ENCODE measurements at places on chromosomes 2 and 18. TPM values are rescaled to one million over a fixed set of nuclear protein-coding genes. Genes with fewer than 3 reads are reported as not detected.

DNA sequence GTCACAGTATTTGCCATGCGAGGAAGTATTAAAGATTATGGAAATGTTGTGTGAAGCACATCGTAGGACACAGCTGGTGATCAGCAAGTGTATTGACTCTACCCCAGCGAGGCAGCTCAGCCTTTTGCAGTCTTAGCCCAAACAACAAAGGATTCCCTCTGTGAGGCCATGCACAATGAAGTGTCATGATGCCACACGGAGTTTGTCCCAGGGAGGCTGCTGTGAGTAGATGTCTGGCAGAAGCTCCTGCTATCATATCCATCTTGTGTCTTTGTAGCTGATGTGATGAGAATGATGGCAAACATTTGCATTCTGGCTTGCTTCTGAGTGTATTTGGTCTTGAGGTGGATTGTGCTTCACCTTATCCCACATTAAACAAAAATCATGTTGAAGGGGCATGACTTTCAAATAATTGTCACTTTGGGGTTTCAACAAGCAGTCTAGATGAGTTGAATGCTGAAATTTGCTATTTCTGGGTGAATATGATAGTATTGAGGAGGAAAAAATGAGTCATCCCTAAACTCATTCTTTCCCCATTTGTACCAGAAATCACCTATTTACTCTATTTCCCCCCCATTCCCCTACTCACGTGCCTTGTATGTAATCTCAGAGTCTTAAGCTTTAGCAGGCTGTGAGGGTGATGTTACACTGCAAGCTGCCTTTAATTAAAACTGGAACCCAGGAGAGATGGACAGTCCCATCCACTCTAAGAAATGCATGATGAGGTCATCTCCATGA lies 273.5 kb downstream of the RNF144A start:
- H3K4me1 ChIP-seq: no peaks in the 10 kb centered on the region
- H3K4me3 ChIP-seq: no peak overlapping the region
- no peaks in the 10 kb centered on the region for H3K27me3 ChIP-seq
- DNase-seq: no peak

CENPA gene
- polyA plus RNA-seq: 3.2 TPM

DNA sequence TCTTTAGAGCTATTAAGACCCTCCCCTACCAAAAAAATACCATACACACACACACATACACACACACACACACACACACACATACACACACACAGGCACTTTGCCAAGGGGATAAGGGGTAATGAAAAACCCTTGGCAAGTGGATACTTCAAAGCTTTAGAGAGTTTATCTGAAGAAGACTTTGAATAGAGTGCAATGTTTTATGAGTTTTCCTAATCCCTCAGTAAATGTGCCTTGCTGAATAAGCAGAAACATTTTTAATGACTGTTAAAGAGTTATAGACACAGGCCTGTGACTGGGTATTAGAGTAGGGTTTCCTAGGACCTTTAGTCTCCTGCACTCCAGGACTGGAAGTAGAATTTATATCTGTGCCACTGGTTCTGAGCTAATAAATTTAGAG lies 75.5 kb upstream of the CTAGE1 start:
- H3K27me3 ChIP-seq: no peaks in the 10 kb centered on the region
- no peaks in the 10 kb centered on the region for H3K36me3 ChIP-seq
- H3K27ac ChIP-seq: no peak overlapping the region
- no peak overlapping the region for H3K4me3 ChIP-seq
- peaks cover 11% of the 10 kb centered on the region for H3K4me1 ChIP-seq

- no peak overlapping the region for H3K4me3 ChIP-seq
- DNase-seq: no peak
- peak overlapping the region; percentile 70 for H3K27ac ChIP-seq
- H3K4me1 ChIP-seq: peaks cover 57% of the 10 kb centered on the region
- H3K36me3 ChIP-seq: no peaks in the 10 kb centered on the region
- H3K27me3 ChIP-seq: no peaks in the 10 kb centered on the region
Measured at GRCh38 chr2:12317814-12318426, 398.8 kb upstream of the TRIB2 start.

Measured in sigmoid colon (tissue), 7 donors.